A549 (cell line): ENCODE measurements at places on chromosomes 5 and 9. TPM values are rescaled to one million over a fixed set of nuclear protein-coding genes. Genes with fewer than 3 reads are reported as not detected.

FOXD4L3 gene
- 0.06 to 0.12 TPM (median 0.07 TPM) in 3 replicates for polyA plus RNA-seq

CARD6 gene
- polyA plus RNA-seq: 3.3 to 5.7 TPM (median 5.2 TPM) in 3 replicates

SV2C gene
- not detected in 3 replicates for polyA plus RNA-seq

DNA sequence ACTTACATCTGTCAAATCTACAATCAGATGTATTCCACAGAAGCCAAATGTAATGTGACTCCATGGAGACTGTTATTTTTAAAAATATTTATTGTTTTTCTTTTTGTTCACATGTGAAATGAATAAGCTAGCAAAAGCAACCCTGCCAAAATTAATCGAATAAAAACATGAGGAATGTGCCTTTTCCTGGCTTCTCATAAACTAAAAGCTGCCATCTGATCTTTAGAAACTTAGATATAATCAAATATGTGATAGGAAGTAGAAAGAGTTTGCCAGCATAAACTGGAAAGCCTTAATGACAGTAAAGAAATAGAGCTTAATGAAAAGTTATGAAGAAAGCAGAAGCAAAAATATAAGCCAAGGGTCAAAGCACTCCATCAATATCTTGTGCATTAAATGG is 1724.7 kb upstream of the WWC1 start:
- DNase-seq: no peak

DNA sequence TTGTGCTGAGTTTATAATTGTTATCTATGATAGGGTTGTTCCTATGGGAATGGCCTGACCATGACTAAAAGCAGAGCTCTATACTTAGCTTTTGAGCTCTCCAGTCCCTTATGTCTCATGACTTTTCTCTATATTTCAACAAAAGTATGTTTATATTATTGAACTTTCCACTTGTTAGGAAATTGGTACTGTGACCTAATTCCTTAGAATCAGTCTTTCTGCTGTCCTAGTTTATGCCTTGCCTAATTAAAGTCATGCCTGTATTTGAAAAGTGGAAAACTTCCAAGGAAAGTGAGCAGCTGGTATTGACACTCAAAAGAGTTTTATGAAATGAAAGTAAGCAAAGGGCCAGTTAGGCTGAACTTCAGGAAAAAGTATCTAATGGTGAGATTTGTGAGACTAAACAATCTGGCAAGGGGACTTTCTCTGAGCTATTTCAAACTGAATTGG is 68.6 kb downstream of the XRCC4 start:
- DNase-seq: no peak

PITX1 gene
- polyA plus RNA-seq: 15.8 to 17.1 TPM (median 16.7 TPM) in 3 replicates

SPINK7 gene
- not detected in 3 replicates for polyA plus RNA-seq

DNA sequence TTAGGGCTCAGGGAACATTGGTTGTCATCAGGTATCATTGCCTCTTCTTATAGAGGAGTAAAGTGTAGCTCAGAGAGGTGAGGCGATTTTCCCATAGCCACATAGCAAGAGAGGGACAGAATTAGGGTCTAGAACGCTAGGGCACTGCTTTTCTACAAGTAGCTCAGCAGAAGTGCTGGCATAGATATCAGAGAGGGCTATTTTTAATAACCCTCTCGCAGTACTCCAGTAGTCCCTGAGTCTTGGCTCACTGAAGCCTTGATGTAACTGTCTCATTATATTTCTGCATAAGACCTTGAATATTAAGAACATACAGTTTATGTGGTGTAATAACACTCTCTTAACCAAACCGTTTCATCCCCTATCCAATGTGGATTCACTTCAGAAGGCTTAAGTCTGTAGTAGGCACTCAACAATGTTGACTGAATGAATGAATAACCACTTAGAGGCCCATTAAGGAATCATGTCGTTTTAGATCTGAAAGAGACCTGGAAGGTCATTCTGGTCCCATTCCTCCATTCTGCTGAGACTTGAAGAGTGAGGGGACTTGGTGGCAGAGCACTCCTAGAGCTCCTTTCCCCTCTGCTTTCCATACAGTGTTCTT is 4.7 kb upstream of the FRMPD1 start:
- DNase-seq: no peak

DNA sequence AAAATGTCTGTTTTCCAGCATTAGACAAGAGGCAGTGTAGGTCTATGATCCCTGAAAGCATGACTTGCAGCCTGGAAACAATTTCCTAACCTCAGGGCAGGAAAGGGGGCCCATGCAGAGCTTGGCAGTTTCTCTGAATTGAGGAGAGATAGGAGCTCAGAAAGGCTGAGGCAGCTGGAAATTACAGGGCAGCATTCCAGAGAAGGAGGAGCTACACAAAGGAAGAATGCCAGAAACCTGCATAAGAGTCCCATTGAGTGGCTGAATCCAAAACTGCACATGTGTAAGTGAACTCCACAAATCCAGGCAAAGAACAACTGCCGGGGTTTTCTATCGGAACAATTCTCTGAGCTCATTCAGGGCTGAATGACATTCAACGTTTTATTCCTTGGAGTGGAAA is 346.8 kb downstream of the PIK3R1 start:
- no peak for DNase-seq

COL5A1 gene
- polyA plus RNA-seq: 50.7 to 72.3 TPM (median 67.5 TPM) in 3 replicates

DNA sequence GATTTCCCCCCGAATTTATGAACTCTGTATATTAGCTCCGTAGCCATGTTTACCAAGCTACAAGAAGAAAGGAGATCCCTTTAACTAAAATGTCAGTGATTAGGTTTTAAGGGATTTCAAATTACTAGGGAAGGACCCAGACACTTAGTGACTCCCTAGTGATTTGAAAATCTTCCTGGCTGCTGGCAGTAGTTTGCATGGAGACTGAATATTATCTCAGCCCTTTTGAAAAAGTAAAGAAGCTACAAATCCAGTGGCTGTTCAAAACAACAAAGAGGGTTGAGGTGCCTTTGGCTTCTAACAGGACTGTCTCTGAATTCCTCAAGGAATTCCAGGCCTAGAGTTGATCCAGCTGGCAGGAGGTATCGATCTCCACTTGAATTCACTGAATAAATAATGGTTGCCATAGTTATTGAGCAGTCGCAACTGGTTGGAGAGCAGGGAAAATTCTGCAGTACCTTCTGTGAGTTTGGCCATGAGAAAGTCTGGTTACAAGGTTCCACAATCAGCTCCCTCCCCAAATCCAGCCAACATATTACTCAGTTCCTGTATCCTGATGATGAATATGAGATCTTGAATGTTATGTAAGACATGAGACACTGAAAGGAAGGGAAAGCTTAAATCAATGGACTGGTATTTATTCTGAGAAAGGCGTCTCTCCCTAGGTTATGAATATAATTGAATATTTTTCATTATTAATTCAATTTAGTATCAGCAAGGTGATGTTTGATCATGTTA is 37.7 kb downstream of the NR4A3 start:
- no peak for DNase-seq

FOXD4L5 gene
- 0.05 to 0.16 TPM (median 0.08 TPM) in 3 replicates for polyA plus RNA-seq

NR6A1 gene
- polyA plus RNA-seq: 1.7 to 1.8 TPM (median 1.7 TPM) in 3 replicates

C9 gene
- polyA plus RNA-seq: not detected in 3 replicates
